Stromal cell of bone marrow (primary cell): ENCODE measurements at places on chromosomes 11 and 22.

DNA sequence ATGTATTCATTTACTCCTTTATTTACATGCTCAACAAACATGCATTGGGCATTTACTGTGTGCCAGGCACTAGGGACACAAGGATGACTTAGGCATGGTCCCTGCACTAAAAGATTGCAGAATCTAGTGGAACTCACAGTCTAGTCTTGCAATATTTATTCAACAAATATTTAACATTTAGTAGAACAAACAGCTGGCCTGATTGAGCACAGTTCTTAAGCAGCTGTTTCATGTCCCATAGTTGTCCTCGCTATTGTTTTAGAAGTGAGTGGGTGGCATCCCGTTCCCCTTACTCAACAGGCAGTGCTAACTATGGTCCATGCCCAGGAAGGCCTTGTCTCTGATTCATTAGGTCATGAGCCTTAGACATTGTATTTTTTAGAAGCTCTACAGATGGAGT lies 459.9 kb upstream of the CADM1 start:
- DNase-seq, result no peak

GRCh38 chr22:48772286-48772907 lies 1055.3 kb downstream of the BRD1 start:
- no peak for DNase-seq

- DNase-seq, result no peak
Observed at GRCh38 chr22:30885001-30885366, 83.6 kb downstream of the MORC2 start.

DNA sequence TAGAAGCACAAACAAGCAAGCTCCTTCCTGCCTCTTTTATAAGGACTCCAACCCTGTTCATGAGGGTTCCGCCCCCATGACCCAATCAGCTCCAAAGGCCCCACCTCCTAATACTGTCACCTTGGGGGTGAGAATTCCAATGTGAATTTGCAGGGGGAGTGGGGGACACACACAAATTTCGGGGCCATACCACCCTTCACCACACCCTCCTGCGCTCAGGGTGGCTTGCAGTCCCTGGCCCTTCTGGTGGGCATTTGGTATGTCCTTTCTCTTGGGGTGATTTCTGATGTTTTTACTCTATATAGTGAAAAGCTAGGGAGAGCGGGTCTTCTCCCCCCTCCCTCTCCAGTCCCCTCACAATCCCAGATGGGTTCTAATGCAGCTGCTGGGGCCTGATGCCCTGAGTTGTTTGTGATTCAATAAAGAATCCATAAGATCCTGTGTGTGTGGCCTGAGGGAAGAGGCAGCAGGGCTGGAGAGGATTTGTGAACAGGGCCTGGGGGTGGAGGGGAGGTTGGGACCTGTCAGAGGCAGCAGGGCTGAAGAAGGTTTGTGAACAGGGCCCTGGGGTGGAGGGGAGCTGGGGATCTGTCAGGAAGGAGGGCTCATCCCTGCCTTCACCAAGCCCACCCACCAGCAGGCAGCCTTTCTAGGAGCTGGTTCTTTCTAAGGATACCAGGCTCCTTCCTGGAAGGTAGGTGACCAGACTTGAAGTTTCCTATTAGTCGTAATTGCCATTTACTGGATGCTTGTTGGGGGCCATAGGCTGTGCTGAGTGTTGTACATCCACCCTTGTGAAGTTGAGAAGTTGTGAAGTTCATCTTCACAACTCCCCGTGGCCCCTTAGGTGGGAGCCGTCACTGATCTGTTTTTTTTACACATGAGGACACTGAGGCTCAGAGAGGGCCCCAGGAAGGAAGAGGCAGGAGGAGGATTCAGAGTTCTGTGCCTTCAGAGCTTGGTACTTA lies 7.9 kb downstream of the SLC35C1 start:
- DNase-seq, result no peak

DNA sequence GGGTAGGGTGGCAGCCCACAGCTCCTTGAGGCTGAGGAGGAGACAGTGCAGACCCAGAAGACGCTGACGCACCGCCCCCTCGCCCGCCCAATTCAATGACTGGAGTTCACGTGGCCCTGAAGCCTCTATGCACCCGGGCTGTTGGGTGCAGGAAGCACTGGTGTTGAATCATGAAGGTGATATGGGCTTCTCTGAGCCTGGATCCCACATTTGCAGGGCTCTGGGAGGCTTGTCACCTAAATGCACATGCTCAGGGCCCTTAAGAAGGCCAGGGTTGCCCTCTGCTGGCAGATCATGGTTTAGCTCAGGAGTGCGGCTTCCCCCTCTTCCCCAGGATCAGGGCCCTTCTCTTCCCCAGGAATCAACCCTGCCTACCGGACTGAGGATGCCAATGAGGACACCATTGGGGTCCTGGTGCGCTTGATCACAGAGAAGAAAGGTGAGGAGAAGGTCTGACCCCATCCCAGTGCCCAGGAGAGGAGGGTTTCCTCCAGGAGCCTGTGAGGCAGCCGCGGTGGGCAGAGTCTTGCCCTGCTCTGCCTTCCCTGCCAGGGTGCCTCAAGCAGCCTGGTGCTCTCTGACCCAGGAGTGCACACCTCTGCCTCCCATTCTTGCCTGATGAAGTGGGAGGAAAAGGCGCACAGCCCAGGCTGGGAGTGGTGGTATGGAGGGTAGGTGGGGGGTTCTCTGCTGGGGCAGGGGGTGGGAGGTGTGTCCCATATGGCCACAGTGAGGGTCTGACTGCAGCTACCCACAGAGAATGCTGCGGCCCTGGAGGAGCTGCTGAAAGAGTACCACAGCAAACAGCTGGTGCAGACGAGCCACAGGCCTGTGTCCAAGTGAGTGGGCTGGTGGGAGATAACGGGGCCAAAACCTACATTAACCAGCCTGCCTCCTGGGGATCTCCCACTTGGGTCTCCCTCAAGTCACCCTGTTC lies 17.5 kb downstream of the RELT start:
- peak; percentile 52 for DNase-seq

- DNase-seq, result peak; percentile 14
Observed at GRCh38 chr11:88631497-88631896, 294.0 kb upstream of the CTSC start.

DNA sequence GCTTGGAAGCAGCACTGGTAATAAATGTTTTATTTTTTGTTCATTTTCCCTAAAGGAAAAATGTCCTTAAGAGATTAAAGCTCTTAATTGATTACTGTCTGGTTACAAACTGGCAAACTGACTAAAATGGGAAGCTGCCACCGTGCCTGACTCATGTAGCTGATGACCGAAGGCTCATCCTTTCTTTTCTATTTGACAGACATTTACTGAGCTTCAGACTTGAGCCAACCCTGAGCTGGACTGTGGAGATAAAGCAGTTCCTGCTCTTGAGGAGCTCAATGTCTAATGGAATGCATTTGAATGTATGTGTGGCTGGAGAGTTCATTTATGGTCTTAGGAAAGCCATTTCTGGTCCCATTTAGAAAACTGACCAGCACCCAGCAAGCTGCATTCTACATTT lies 91.3 kb downstream of the RNF169 start:
- DNase-seq, result no peak

- DNase-seq, result no peak
Observed at GRCh38 chr11:76119779-76120178, 86.5 kb downstream of the WNT11 start.

GRCh38 chr11:121520243-121521144 lies 67.7 kb upstream of the SORL1-AS1 start:
- peak; percentile 54 for DNase-seq

DNA sequence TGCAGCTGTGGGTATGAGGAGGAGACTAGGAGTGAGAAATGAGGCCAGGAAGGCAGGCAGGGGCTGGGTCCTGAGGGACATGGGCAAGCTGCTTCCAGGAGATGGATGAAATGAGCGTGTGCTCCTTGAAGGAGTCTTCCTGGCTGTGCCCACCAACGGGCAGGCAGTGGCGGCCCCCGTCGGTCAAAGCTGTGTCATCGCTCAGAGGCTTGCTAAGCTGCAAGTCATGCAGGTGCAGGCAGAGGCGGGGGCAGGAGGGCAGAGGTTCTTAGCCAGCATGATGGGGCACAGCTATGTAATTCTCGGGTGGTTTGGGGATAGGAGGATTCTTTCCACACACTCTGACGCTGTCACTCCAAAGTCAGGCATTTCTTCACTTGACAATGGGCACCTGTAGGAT lies 12.5 kb upstream of the PEX26 start:
- DNase-seq, result no peak

DNA sequence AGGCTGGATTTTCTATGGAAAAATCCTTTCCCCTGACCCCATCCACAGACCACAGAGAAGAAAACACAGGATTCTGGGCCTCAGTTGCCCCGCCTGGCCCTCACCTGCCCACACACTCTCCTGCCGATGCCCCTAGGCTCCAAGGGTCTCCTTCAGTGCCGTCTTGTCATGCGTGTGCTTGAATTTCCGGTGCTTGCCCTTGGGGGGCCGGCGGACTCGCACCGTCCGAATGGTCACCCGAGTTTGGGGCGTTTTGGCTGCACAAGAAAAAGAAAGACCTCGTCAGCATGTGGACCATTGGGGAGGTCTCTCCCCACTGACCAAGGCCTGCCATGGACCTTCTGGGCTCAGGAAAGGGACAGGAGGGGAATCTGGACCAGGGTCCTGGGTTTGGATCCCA lies 19.2 kb downstream of the PDGFB start:
- no peak for DNase-seq
